ENCODE measurements at places on chromosomes 12 and 14.

DNA sequence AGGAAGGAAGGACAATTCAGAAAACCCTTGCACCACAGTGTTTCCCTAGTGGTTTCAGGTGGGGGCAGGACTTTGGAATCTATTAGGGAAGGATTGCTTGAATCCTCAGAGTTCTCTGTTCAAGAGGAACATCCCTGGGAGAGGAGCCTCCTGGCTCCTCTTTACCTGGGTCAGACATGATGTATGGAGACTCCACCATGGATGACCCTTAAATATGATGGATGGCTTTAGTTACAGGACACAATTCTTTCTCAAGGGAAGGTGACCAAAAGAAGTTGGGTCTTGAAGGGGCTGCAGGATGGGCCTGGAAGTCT is 396.6 kb downstream of the NRXN3 start:
- no peak for DNase-seq

DNA sequence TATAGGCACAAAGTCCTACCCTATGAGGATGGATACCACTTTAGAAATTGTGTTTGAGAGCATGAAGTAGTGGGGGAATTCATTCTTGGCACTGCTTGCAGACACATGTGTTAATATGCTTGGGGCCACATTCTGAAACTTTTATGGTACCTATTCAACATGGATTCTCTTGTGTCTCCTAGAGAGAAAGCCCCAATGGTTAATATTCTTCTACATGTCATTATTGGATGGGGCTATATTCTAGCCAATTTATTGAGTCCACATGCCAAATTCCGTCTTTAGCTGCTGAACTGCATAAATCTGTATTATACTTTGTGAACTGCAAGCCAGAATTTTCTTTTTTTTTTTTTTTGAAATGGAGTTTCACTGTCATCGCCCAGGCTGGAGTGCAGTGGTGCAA is 140.0 kb downstream of the KICS2 start:
- DNase-seq, result no peak

GRCh38 chr14:100313464-100314230 is 7.4 kb upstream of the SLC25A29 start:
- DNase-seq, result no peak

GRCh38 chr12:30988646-30989286 is 62.2 kb downstream of the TSPAN11 start:
- DNase-seq, result no peak

- DNase-seq, result no peak
Observed at GRCh38 chr12:69684466-69684865, 14.6 kb downstream of the BEST3 start.

DNA sequence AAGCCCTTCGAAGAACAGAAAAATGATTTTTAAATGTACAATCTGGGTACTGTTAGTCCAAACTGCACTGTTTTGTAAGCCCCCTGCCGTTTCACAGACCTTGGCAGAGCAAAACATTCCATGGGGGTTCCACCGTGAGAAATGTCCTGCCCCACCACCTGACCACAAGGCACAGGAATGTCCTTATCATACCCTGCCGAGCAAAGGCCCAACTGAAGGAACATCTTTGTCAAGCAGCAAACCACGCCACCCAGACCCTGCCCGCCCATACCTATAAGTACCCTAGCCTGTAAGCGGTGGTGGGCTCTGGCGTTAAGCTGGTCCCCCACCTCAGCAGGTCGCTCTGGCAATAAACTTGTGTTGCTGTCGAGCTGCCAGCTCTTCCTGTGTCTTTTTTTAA is 181.6 kb upstream of the PZP start:
- DNase-seq, result no peak

GRCh38 chr12:68435816-68436215 is 103.7 kb upstream of the MDM1 start:
- DNase-seq, result no peak

- peak; percentile 47 for DNase-seq
Observed at GRCh38 chr12:29278673-29279420, 102.1 kb downstream of the ERGIC2 start.

GRCh38 chr14:92353447-92353846 is 30.5 kb downstream of the SLC24A4 start:
- no peak for DNase-seq

- no peak for DNase-seq
Observed at GRCh38 chr14:65784574-65784973, 372.0 kb downstream of the FUT8 start.

- no peak for DNase-seq
Observed at GRCh38 chr12:109591041-109591440, 17.4 kb downstream of the MVK start.

DNA sequence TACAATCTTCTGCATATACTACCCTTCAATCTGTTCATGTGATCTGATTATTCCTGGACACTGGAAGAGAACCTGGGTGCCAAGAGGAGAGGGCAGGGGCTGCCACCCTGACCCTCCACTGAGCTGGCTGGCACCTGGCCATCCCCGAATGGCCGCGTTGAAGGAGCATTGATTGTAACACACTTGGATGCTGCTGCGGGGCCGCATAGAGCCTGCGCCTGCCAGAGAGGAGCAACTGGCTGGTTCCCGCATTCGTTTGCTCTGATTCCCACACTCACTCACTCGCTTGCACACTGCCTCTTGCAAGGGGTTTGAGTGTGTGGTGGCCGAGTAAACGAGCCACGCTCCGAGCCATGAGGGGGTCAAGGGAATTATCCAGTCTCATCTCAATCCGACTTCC is 32.4 kb downstream of the PSEN1 start:
- DNase-seq, result no peak

- no peak for DNase-seq
Observed at GRCh38 chr12:53735556-53735955, 8.3 kb upstream of the CALCOCO1 start.

DNA sequence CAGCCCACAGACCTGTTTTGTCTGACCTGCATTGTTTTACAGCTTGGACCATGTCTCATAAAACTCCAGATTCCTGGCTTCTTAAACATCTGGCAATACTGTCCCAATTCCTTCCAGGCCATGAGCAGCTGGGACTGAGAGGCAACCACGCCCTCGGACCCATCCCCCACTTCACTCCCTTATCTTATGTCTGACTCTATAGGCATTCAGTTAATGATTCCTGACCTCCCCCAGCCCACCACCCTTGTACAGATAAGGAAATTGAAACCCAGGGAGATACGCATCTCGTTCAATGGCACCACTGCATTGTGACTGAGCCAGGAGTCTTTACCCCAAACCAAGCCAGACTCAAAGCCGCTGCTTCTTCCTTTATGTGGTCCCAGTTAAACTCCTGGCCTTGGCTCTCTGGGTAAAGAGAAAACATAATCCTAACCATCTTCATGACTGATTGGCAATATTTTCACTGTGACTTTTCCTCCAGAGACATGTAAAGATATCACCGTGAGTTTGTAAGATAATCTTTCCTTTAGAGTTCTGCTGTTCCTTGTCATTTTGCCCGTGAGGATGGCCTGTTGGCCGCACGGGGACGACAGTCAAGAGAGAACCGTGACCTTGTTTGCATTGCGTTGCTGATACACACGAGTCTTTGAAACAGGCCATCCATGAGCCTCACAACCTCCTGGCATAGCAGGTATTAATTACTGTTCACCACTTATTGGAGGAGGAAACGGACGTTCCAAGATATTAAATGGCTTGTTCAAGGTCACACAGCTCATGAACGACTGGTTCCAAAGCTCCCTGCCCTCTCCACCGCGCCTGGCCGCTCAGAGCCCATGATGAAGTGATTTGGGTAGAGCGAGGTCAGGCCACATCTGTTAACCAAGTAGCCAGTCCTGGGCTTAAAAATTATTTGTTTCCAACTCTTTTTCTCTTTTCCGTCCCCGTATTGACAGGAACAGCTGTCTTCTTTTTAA is 39.4 kb downstream of the MAP1LC3B2 start:
- DNase-seq, result no peak

DNA sequence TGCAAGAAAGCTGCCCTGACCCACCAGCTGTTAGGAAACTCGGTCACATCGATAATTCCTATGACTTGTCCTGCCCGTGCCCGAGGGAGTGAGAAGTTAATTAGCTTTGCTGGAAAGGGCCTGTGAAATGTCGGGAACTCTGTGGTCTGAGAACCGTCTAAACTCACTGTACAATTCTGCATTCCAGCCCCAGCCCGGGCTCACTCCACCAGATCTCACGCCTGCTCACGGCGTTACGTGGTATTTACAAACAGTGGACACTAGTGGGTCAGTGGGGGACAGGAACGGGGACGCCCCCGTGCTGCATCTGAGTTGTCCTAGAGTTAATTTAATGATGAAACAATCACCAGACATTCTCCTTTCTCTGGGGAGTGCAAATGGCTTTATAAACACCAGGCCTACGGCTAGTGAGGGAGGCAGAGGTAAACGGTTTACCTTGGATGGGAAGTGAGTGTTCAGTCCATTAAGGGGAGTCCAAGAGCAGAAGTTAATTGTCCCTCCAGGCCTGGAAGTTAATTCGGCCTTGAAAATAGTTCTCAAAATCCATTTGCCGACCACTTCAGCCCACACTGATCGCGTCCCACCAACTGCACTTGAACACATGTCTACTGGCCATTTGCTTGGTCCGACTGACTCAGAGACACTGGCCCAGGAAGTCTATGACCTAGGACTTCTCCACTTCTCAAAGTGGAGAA is 93.5 kb upstream of the MED13L start:
- no peak for DNase-seq

DNA sequence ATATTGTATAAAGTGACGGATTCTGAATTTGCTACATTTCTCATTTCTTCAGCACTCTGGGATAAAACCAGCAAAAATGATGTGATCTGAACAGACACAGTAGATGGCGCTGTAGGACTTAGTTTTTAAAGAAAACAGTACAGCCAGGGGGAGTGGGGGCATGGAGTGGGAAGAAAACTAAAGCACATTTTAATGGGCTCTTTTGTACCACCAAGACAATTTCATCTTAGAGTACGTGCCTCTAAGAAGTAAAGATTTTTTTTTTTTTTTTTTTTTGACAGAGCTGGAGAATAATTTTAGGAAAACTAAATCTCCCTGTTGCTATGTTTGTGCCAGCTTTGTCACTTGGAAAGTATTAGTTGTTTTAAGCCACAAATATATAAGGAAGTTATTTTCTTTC is 124.4 kb downstream of the RAD51B start:
- DNase-seq, result peak; percentile 72

DNA sequence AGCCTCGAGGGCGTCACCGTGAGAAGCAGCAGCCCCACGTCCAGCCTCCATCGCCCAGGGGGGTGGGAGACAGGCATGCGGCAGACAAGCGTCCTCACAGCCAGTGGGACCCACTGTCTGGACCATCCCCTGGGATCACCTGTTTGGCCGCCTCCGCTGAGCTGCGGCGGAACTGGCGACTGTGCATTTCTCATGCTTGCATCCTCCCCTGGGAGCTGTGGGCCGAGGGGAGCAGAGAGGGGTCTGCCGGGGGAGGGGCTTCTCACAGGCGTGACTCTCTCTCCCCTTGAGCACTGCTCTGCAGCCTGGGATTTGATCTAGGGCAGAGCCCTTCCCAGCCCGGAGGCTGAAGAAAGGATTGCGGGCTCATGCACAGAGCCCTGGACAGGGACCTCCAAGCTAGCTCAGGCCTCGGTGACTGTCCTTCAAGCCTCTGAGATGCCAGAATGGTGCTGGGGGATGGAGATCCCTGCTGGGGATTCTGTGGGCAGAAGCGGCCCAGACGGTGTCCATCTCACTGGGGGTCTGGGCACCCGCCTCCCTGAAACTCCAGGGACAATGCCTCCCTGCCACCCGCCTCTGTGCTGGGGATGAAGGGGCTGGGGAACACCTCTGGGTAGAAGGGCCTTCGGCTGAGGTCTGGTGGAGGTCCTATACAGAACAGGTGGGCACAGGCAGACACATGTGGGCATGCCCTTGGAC is 61.1 kb downstream of the PRIMA1 start:
- no peak for DNase-seq

- no peak for DNase-seq
Observed at GRCh38 chr14:101354726-101355125, 206.6 kb upstream of the DIO3 start.

- no peak for DNase-seq
Observed at GRCh38 chr12:38890102-38890855, 15.1 kb downstream of the CPNE8 start.

- peak; percentile 79 for DNase-seq
Observed at GRCh38 chr12:42756841-42757623, 167.5 kb upstream of the PRICKLE1 start.

- DNase-seq, result no peak
Observed at GRCh38 chr12:124698998-124699305, 131.5 kb upstream of the NCOR2 start.

DNA sequence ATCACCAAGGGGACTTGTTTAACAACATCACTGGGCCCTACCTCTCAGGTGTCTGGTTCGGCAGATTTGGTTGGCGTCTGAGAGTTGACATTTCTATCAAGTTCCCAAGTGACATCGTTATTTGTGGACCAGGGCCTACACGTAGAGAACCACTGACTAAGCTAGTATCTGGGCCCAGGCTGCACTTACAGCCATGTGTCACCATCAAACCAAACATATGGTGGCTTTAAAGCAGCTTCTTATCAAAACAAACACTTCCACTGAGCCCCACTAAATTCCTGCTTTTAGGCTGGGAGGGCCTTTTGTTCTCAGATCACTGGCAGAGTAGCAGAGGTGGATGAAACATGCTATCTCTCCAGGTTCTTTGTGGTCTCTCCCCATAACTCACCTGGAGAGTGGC is 220.5 kb downstream of the PELI2 start:
- DNase-seq, result no peak

GRCh38 chr12:27436029-27436428 is 10.5 kb upstream of the SMCO2 start:
- DNase-seq, result no peak

DNA sequence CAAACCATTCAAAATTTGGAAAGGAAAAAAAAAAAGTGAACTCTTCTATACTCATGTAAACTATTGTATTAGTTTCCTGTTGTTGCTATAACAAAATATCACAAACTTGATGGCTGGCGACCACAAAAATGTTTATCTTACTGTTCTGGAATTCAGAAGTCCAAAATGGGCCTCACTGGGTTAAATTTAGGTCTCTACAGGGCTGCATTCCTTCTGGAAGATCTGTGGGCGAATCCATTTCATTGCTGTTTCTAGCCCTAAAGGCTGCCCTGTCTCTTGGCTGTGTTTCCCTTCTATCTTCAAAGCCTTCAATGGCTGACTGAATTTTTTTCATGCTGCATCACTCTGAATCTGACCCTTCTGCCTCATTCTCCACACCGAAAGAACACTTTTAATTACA is 105.1 kb upstream of the NAV3 start:
- peak; percentile 39 for DNase-seq

- peak; percentile 68 for DNase-seq
Observed at GRCh38 chr14:34781242-34781641, 66.8 kb upstream of the CFL2 start.
